ENCODE measurements at places on chromosomes 2 and 18.

- no peak for DNase-seq
Observed at GRCh38 chr2:98102878-98103277, 15.9 kb downstream of the VWA3B start.

DNA sequence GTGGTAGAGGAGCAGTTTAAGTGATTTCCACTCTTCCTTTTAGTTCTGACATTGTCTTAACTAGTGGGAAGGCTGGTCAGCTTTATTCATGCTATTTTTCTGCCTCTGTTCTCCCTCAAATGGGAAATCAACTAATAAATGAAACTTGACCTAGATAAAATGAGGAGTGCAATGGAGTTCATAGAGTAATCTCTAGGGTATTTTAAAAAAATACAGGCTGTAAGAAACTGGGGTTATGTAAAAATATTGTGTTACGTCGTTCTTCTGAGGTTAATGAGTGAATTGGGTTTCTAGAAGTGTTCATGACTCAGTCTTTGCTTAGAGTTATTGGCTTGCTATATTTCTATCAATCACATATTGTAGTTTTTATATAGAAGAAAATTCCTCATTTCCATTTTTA lies 734.5 kb downstream of the MBD2 start:
- no peak for DNase-seq

GRCh38 chr2:15018814-15019213 lies 386.3 kb downstream of the LRATD1 start:
- DNase-seq, result no peak

- DNase-seq, result no peak
Observed at GRCh38 chr2:65525616-65526231, 93.3 kb upstream of the SPRED2 start.

- no peak for DNase-seq
Observed at GRCh38 chr2:157509744-157510143, 65.9 kb upstream of the CYTIP start.

DNA sequence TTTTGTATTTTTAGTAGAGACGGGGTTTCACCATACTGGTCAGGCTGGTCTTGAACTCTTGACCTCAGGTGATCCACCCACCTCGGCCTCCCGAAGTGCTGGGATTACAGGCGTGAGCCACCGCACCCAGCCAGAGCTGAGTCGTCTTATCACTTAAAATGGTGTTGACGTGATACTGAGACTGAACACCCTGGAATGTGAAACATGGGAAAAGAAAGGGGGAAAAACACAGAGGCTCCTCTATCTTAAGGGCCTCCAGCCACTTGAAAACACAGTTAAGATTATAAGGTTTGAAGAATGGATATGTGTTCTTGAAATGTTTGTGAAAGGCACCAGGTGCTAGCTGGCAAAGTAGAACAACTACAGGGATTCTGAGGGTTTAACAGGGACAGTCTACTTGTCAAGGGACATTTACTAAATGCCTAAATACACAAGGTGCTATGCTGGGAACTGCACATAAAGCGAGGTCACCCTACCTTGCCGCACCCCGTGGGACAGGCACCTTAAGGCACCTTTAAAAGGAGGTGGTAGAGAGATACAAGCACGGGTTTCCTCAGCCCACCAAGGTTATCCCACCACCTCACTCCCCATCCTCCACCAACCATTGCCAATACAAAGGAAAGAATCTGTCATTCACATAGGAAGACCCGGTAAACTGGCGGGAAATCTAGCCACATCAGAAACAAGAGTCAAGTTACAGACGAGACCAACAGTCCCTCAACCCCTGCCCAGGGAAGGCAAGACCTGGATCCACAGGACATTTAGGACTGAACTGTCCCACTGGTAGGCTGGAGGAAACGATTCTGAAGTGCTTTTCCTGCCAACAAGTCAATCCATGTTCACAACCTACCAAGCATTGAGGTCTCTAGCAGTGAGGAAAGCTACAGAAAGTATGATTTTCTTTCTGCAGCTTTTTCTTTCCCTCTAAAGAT lies 43.4 kb downstream of the STK39 start:
- DNase-seq, result no peak

- peak; percentile 87 for DNase-seq
Observed at GRCh38 chr2:113756355-113757137, at the start of gene SLC35F5. SLC35F5 (minus strand) TSS chr2:113756642; CDS start chr2:113756409, 233 bp downstream.

- no peak for DNase-seq
Observed at GRCh38 chr2:152470861-152471854, 136.2 kb downstream of the FMNL2 start.

DNA sequence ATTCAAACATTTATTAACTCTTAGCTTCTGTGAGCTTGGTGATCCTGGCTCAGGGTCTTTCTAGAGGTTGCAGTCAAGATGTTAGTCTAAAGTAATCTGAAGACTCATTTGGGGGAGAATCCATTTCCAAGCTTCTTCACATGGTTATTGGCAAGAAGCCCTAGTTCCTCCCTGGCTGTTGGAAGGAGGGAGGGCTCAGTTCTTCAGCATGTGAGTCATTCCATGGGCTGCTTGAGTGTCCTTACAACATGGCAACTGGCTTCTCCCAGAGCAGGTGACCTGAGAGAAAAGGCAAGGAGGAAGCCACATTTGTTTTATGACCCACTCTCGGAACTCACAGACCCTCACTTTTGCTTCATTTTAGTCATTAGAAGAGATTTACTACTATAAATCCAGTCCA lies 10.6 kb upstream of the C2orf74 start:
- no peak for DNase-seq

- DNase-seq, result no peak
Observed at GRCh38 chr2:151241224-151241623, 20.4 kb downstream of the RBM43 start.

DNA sequence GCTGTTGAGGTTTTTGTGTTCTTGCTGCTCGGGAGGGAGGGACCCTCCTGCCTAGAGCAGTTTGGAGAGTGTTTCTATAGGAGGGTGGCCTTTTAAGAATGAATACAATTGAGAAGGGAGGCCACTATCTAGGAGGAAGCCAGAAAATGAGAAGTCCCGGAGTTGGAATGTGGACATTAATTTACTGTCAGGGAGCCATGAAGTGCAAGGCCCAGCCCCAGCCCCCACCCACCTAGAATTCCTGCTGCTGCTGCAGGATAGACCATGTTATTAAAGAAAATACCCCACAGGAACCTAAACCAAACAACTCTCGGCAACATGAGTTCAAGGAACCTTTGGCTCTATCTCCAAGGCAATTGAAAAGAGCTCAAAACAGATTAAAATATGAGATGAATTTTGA lies 46.0 kb downstream of the ZBTB7C start:
- no peak for DNase-seq

GRCh38 chr2:20033322-20033721 lies 18.1 kb downstream of the LAPTM4A start:
- no peak for DNase-seq

GRCh38 chr2:15750433-15750814 lies 158.8 kb downstream of the DDX1 start:
- DNase-seq, result no peak

GRCh38 chr2:168030862-168031624 lies 216.4 kb downstream of the STK39 start:
- DNase-seq, result no peak

- DNase-seq, result no peak
Observed at GRCh38 chr2:240259201-240259923, 118.9 kb upstream of the OTOS start.

DNA sequence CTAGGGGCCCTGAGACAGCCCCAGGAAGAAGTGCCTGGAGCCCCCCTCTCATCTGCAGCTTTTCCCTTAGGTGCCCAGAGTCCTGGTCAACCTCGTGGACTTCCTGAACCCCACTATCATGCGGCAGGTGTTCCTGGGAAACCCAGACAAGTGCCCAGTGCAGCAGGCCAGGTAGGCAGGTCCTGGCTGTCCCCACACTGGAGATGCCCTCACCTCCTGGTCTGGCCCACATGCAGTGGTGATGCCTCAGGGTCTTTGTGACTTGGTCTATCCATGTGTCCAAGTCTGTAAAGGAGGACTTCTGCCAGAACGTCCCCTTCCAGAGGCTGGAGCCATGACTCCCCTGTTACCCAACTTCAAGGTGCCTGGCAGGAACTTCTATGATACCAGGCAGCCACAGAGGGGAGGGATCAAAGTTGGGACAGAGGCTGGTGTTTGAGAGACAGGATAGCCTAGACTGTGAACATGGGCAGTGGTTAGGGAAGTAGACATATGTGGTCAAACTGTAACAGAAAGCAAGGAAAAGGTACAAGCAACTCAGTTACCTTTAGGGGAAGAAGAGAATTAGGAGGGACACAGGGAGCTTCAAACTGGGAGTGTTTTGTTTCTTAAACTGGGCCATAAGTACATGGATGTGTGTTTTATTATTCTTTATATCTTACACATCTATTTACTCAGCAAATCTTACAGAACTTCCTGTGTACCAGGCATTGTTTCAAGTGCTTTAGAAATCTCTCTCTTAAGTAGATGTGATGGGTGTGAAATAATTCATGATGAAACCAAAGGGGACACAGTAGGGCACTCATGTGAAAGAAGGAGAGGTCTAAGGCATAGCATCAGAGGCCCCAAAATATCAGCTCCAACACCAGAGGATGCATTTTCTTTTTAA lies 107.1 kb downstream of the PLB1 start:
- no peak for DNase-seq
